ENCODE measurements at places on chromosomes 12 and 14. TPM values are rescaled to one million over a fixed set of nuclear protein-coding genes. Genes with fewer than 3 reads are reported as not detected.
A peak's percentile ranks its signal among the peaks of the same experiment; 100 is the strongest.

Gene TAS2R14
- total RNA-seq, result 3.3 TPM

Gene SLC25A21
- total RNA-seq, result 0.91 TPM

Gene IL26
- not detected for total RNA-seq

DNA sequence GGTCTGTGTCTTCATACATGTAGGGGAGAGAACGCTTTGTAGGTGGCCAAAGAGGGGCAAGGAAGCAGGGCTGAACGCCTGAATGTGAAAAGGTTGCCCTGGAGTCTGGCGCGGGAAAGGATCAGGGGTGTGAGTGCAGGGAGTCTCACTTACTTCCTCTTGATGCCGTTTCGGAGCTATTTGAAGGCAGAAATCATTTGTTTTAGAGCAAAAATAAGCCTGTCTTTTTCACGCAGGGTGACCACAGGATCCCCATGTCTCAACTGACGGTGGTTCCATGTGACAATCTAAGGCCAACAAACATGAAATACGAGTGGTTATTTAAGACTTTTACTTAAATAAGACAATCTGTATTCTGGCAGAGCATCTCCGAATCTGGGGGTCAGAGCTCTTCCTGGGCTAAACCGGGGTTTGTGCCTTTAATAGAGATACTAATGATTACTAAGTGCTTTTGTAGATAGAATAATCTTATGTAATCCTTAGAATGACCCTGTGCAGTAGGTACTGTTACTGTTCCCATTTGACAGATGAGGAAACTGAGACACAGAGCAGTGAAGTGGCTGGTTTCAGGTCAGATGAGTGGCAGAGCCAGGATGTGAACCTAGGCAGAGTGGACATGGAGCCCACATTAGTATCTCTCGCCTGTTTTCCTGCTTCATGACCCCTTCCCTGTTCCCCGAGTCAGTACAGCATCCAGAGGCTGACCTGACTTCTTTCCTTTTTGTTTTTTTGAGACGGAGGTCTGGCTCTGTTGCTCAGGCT, 1.9 kb downstream of the BRI3BP start:
- H3K4me1 ChIP-seq, result peaks cover 4% of the 10 kb centered on the region
- no peak for DNase-seq
- no peak overlapping the region for H3K27ac ChIP-seq
- no peaks in the 10 kb centered on the region for H3K36me3 ChIP-seq
- H3K27me3 ChIP-seq, result peaks cover 7% of the 10 kb centered on the region
- H3K4me3 ChIP-seq, result peak overlapping the region; percentile 83

DNA sequence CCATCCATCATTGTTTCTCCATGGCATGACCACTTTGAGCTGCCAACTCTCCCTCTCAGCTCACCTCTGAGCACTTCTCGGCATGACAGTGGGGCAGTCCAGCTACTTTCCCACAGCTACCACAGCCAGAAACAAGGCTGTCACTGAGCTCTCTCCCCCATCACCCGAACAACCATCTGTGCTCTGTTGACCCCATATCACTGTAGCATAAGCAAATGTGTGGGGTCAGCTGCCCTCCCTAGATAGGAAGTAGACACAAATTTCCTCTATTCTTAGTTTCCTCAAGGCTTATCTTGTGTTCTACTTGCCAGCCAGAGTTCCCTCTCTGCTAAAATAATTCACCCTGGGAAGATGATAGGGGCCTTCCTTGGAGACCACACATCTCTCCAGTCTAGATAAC, 82.6 kb upstream of the FUT8 start:
- no peak for DNase-seq
- H3K4me1 ChIP-seq, result peaks cover 5% of the 10 kb centered on the region
- H3K36me3 ChIP-seq, result no peaks in the 10 kb centered on the region
- H3K4me3 ChIP-seq, result no peak overlapping the region

Measured in glutamatergic neuron (in vitro differentiated cells).